ENCODE measurements at places on chromosomes 4 and X.

DNA sequence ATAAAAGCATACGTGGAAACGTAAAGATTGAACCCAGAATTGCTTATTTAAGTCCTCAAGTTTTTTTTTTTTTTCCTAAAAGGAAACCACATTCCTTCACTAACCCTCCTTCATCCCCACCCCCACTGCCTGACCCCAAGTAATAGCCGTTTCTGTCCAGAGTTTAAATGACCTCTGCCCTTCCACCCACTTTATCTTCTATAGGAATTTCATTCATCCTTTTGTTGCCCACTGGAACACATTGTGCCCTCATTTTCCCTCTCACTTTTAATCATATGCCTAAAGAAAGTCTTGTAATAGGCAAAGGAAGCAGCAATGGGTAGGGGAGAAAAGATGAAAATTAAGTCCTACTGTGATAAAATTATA, 62.7 kb downstream of the SH3RF1 start:
- no peak for DNase-seq

GRCh38 chrX:67922966-67923365, 379.1 kb downstream of the AR start:
- no peak for DNase-seq

DNA sequence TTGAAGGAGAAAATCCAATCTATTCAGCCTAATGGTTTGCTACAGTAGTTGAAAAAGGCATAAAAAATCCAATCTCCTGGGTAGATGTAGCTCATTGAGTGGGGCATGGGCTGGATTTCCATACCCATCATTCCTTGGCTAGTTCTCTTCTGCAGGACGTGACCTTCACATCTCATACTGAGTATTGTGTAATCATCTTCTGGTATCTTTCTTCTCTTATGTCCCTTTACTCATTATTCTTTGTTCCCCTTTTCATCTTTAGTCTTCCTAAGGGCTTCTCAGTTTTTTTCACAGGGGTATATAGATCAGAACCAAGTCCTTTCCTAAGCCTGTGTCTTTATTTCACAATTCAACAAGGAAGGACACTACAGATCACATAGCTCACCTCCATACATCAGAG, 727.6 kb upstream of the MAGEB2 start:
- DNase-seq: no peak

DNA sequence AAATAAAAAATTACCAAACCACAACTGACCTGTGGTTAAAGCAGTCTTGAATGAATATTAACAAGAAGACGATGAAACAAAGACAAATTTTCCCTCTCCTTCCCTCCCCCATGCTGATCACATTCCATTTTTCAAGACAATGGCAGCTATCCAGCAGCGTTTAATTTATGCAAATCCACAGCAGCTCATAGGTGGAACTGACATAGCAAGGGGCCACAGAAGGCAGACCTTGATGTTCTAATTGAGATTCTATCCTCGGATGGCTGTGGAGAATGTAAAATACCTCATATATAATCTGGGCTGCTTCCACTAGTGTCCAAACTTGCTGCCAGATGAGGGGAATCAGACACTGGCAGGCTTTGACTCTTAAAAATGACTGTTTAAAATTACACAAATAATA, 211.5 kb downstream of the CHRDL1 start:
- no peak for DNase-seq

GRCh38 chr4:85152480-85152879, 186.0 kb upstream of the WDFY3 start:
- DNase-seq: no peak

GRCh38 chr4:142416121-142416520, 430.0 kb downstream of the INPP4B start:
- DNase-seq: no peak

DNA sequence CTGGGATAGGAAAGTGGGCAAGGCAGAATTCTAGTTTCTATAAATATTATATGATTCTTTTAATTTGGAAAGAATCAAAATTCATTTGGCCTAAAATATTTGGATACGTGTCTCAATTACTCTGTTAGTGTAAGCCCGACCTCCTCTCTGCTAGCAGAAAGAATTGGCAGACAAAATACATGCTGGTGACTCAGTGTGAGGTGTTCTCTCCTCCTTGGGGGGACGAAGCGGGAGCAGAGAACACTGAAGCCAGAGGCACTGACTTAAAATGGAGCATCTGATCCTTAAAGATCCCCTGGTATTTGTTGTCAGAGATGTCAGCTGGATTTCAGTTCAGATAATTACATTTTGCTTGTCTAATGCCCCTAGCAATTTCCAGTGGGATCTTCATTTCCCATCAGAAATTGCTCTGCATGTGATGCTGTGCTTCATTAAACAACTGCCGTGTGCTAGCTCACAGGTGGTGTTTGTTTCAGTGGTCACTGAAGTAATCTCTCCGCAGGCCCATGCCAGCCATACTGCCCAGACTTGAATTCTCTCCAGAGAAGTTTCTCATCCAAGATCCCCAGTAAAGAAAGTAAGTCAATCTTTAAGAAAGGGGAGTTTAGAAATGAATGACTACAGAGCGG, 188.7 kb upstream of the TLL1 start:
- DNase-seq: no peak

- DNase-seq: no peak
Measured at GRCh38 chrX:38895775-38896174, 94.5 kb downstream of the MID1IP1 start.

DNA sequence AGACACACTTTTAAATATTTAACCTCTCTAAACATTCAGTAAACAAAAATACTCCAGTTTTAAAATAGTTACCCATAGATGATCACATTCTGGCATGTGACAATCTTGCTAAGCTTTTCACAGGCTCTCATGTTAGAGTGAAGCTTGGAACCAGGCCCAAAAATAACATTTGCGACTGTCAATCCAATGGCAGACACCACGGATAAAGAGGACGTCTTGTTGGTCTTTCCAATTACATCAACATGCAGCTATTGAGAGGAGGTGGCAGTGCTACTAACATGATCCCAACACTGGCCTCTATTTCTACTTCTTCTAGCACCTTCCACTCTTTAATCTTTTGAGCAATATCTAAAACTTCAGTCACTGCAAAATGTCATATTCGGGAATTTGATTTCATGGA, 970.8 kb upstream of the TENM3 start:
- no peak for DNase-seq

GRCh38 chrX:39895218-39896110, 202.3 kb downstream of the BCOR start:
- DNase-seq: no peak

- no peak for DNase-seq
Measured at GRCh38 chr4:2180410-2180809, 61.5 kb downstream of the HAUS3 start.

DNA sequence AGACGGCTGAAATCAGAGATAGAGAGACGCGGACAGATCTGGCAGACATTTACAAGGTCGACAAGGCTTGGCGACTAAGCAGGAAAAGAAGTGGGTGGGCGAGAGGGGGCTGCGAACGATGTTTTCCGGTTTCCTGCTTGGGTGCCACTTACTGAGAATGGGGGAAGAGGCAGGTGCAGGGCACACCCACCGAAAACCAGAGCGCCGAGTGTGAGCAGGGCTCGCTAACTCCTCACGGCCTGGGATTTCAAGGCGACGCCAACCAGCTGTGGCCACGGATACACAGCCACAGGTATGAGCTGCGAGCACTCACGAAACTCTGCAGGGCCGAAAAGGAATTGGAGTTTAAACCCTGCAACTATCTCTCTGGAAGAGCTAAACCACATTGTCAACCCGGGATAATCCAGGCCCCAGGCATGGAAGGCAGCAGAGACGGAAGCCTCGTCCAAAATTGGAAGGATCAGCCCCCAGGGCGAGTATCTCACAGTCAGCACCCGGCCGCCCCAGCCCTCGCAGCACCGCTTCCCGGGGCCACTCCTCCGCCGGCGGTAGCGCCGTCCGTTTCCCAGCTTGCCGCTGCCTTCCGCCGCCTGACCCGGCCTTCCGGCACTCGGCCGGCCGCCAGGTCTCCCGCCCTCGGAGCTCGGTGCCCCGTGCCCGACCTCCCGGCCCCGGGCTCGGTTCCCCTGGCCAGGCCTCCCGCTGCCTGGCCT, 778 bp downstream of the CASP3 start:
- no peak for DNase-seq

- DNase-seq: peak; percentile 71
Measured at GRCh38 chrX:51893931-51894696, 691 bp downstream of the MAGED1 start.

DNA sequence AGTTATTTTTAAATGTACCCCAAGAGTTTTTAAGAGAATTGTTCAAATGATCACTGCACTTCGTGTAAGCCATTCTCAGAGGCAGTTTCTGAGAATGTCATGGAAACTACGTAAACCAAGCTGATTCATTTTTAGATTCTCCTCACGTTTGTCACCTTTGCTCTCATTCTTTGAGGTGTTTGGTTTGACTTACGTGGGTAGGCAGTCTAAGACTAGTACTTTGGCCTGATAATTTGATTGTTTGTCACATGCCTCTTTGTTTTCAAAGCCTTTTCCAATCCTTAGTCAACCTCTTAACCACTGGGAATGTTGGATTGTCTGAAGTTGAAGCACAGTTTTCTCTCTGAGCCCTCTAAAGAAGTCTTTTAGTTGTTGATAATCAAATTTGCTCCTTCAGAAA, 10.5 kb downstream of the SEPTIN11 start:
- DNase-seq: no peak

DNA sequence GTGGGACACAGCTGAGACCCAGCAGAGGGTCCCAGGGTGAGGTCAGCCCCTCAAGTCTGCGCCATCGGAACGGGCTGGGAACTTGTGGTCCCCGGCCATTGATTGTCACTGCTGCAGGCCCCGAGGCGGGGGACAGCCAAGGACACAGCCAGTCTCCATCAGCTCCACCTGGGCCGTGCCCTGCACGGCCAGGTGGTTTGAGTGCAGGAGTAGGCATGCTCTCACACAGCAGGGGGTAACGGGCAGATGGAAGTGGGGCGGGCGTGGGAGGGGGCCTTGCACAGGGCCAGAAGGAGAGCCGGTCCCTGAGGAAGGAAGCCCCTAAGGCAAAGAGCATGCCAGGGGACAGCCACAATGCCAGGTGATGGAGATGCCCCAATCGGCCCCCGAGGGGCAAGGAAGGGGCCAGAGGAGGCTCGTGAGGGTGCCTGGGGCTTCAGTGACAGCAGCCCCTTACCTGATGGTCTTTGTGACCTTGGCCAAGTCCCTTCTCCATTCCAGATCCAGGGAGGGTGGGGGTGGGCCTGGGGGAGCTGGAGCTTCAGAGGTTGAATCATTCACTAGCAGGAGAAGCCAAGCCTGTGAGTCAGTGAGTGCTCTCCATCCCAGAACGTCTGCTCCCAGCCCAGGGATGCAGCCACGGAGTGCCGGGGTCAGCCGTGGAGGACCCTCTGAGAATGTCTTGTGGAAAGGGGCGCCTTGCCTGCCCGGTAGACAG, 2.3 kb downstream of the ATP2B3 start:
- DNase-seq: peak; percentile 39

DNA sequence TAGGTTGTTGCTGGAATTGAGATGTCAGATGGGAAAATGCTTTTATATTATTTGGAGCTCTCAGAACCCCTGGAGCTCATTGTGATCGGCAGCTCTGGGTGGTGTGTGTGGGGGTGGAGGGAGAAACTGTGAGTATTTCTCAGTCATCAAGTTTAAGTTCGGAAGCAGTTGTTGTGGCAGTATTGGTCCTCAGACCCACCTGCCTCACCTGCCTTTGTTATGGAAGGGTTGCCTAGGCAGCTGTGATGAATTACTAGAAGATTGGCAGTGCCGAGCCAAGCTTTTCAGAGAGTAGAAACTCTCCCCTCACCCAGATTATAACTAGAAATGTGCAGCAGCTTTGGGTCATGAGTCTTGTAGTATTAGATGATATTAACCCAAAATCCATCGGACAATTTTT, 9.5 kb downstream of the IGSF1 start:
- DNase-seq: no peak

- no peak for DNase-seq
Measured at GRCh38 chrX:68988865-68989264, 160.0 kb downstream of the EFNB1 start.

- DNase-seq: no peak
Measured at GRCh38 chr4:87469390-87469789, 47.0 kb downstream of the NUDT9 start.

- no peak for DNase-seq
Measured at GRCh38 chrX:101677028-101677427, 17.4 kb upstream of the ARMCX2 start.

GRCh38 chr4:41414412-41414779, 123.6 kb upstream of the LIMCH1 start:
- no peak for DNase-seq

DNA sequence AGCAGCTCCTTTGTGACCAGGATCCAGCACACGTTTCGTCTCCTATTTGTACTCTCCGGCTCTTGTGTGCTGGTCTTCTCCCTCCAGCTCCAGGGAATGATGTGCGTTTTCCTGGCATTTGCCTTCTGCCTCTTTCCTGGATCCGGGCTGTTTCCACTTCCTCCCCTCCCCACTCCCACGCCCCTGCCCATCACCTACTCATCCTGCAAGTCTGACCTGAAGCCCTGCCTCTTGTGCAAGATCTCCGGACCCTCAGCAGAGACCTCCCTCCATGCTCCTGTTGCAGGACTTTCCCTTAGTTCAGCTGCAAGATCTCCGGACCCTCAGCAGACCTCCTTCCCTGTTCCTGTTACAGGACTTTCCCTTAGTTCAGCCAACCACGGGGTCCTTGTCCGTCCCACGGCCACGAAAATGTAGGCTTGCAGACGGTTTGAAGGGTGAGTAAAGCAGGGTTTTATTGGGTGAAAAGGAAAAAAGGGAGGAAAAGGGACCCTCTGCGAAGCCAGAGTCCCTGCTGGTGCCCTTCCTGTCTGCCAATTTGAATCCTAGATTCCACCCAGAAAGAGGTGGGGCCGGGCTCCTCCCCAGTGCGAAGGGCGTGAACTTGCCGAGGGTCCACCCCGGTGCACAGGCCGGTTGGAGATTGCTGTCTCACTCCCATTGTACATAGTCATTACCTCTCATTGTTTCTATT, 74.4 kb upstream of the IRF2 start:
- DNase-seq: no peak

GRCh38 chr4:86961605-86962295, 26.9 kb downstream of the AFF1 start:
- DNase-seq: peak; percentile 19

- DNase-seq: no peak
Measured at GRCh38 chrX:113412106-113412505, 571.5 kb upstream of the AMOT start.

DNA sequence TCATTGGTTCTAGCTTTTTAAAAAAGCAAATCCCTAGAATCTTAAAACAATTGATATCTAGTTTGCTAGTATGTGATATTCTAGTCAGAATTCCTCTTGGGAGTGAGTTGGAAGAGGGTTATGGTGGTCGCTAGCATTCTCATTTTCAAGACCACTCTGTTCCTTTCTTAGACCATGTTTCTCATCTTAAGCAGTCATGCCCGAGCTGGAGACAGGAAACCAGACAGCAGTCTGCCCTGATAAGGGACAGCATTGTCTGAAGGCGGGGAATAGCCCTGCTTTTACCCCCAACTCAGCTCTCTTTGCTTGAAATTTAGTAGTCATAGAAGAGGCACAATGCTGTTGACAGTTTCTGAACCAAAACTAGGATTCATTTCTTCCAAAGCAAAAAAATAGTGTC, 5.2 kb downstream of the KLF3 start:
- no peak for DNase-seq

GRCh38 chr4:185134307-185134869, 8.7 kb upstream of the SLC25A4 start:
- peak; percentile 26 for DNase-seq
